ENCODE measurements at places on chromosomes 2 and 18.

DNA sequence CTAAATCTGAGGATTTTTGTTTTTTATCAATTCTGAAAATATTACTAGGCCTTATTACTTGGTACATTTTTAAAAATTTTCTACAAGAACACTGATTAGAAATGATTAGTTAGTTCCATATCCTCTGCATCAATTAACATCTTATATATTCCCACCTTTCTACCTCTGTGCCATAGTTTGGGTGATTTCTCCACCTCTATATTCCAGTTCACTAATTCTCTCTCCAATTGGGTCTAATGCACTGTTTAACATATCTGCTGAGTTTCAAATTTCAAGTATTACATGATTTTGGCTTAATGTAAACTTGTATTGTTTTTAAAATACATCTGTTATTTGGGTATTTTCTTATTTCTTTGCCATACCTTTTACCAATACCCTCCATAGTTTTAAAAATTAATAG is 705.7 kb upstream of the SALL3 start:
- no peak for DNase-seq

DNA sequence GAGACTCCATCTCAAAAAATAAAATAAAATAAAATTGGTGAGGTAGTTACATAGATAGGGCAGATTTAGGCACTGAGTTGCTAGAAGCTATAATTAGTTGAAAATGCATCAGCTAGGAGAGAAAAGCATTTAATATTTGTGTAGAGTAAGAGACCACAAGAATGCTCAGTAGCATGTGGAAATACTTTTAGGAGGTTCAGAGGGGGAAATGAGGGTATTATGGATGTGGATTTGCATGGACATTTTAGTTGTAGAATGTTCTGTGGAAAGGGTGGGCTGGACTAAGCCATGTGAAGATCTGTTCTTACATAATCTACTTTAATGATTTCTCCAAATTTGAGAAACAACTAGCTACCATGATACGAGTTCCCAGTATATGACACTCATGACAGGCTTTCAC is 95.5 kb downstream of the ATP9B start:
- no peak for DNase-seq

DNA sequence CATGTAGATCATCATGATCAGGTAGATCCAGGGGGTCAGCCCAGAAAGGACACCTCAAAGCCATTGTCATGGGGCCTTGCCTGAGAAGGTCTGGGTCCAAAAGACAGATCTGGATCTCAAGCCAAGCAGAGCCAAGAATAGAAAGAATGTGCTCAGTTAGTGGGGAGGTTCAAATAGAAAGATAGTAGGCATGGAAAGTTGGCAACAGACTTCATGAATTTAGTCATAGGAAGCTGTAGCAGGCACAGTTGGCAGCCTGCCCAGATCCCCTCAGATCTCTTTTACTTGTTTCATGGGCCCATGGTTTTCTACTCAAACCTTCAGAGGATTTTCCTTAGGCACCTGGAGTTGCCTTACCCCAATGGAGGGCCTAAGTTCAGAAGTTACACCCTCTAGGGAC is 767.0 kb downstream of the SLC4A3 start:
- no peak for DNase-seq

DNA sequence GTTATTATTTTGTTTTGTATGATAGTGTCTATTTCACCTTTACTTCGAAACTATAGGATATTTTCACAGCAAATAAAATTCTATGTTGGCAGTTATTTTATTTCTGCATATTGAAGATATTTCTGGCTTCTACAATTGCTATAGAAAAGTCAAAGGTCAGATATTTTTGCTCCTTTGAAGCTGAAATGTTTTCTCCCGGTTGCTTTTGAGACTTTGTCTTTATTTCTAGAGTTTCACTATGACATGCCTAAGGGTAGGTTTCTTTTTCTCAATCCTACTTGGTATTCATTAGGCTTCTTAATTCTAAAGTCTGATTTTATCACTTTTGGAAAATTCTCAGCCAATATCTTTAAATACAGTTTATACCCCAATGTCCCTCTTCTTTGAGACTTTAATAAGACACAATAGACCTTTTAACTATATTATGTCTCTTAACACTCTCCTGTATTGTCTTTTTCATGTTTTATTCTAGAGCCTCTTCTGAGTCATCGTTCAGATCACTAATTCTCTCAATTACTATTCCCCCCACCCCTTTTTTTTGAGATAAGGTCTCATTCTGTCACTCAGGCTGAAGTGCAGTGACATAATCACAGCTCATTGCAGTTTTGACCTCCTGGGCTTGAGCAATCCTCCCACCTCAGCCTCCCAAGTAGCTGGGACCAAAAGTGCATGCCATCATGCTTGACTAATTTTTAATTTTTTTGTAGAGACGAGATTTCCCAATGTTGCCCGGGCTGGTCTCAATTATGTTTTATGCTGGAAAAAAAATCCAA is 50.5 kb downstream of the USP37 start:
- DNase-seq = peak; percentile 54

- no peak for DNase-seq
These were observed 3.3 kb downstream of the RMDN2 start for GRCh38 chr2:37928377-37928776.

- DNase-seq = no peak
These were observed 243.0 kb downstream of the RPRM start for GRCh38 chr2:153235516-153235915.

GRCh38 chr2:25788457-25788856 is 89.8 kb downstream of the ASXL2 start:
- no peak for DNase-seq

GRCh38 chr2:208134928-208135586 is 5.4 kb upstream of the CRYGC start:
- DNase-seq = no peak

DNA sequence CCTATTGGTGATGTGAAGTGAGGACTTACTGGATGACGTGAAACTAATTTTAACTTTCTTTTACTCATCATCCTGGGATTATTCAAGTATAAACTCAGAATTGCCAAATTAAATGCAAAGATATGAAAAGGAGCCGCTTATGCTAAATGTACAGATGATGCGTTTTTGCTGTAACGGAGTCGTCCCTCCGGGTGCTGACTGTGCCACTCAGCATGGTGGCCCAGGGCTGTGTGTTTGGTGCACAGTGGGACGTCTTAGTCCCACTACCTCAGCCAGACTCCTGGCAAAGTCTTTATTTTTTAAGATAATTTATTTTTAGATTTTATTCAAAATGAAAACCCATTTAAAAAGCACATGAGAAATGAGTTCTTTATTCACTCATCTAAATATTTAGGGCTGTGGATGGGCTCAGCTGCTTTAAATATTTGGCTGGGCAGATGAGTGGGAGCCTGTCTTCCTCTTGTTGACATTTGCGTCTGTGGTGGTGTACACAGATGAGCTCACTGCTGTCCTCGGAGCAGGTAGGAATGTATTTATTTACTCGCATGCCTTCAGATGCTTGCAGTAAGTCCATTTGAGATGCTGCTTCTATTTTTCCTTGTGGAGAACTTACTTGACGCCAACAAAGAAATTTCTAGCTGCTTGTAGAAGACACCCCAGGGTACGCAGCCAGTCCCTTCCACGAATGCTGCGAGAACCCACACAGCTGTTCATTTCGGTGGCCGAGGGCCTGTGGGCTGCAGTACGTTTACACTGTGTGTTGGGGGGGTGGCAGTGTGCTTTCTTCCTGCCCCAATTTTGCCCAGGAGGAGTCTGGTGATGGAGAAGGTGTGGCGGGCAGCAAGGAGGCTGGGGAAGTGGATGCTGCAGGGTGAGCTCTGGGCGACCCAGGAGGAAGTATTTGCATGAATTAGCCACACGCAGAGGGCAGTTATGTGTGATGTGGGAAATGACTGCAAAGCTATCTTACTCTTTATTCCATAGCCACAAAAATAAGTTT is 105.0 kb downstream of the AGAP1 start:
- no peak for DNase-seq

DNA sequence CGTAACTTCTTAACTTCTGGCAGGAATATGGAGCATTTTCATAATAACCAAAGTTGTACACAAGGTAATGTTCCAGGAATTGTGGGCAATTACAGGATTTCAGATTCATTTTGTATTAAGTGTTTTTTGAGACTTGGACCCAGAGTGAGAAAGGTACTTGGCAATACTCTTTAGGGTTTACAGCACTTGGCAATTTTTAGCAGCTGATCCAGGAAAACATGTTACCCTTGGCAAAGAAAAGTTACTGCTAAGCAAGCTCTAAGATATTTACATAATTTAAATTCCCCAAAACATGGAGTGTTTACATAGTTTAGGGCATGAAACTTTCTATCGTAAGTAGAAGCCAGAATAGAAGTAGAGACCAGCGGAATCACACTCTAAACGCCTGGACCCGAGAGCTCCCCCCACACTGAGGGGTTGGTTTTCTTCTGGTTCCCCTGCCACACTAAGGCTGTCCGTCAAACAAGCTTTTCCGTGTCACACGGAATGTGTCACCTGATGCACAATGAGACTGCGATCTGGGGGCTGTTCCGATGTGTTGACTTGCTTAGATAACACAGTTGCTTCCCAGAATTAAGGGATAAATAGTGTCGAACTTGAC is 177.1 kb downstream of the PTGR3 start:
- no peak for DNase-seq

DNA sequence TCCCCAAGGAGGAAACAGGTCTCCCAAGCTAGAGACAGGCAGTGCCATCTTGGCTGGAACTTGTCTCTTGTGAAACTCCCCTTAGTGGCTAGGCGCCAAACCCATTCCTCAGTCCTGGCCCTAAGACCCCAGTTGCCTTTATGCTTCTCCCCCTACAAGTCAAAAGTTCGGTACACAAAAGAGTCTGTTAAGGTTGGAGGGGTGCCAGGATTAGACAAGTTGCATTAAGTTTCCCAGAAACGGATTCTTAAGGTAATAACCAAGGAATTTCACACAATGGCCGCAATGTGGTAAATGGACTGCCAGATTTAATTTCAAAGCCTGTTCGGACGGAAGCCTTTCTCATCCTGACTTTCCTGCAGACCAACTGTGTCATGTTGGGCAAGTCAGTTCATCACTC is 80.7 kb downstream of the CCBE1 start:
- no peak for DNase-seq

- DNase-seq = no peak
These were observed 154.5 kb downstream of the TPO start for GRCh38 chr2:1567556-1568344.

DNA sequence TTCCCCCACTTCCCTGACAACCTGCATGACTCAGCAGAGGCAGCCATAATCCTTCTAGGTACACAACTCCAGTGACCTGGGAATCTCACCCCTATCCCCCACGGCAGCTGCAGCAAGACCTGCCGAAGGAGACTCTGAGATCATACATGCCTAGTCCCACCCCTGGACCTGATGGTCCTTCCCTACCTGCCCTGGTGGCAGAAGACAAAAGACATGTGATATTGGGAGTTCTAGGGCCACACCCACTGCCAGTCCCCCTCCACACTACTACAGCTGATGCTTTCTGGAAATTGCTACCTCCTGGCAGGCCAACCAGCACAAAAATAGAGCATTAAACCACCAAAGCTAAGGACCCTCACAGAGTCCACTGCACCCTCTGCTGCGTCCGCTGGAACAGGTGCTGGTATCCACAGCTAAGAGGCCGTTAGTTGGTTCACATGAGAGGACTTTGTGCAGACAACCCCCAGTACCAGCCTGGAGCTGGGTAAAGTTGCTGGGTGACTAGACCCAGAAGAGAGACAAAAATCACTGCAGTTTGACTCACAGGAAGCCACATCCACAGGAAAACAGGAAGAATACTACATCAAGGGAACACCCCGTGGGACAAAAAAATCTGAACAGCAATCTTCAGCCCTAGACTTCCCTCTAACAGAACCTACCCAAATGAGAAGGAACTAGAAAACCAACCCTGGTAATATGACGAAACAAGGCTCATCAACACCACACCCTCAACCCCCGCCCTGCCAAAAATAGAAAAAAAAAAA is 12.5 kb downstream of the MARCO start:
- DNase-seq = no peak

GRCh38 chr2:230412846-230413245 is 3.2 kb upstream of the SP100 start:
- no peak for DNase-seq

- peak; percentile 45 for DNase-seq
These were observed 631.8 kb upstream of the RAB6C start for GRCh38 chr2:129347486-129348217.

DNA sequence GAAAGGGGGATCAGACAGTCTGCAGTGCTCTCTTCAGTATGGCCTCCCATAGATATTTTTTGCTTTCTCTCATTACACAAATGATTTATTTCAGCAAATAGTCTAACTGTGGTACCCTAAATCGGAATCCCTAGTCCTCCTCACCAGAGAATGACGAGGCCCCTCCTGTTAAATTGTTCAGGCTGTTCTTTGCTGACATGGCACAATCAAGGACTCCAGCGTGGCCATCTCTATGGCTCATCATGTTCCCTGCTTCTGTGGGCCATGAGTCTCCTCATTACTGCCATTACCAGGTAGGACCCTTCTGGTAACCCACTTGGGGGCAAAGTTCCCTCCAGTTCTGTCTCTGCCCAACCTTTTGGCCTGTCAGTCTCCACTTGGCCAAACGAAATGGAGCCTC is 62.2 kb downstream of the NAB1 start:
- no peak for DNase-seq

DNA sequence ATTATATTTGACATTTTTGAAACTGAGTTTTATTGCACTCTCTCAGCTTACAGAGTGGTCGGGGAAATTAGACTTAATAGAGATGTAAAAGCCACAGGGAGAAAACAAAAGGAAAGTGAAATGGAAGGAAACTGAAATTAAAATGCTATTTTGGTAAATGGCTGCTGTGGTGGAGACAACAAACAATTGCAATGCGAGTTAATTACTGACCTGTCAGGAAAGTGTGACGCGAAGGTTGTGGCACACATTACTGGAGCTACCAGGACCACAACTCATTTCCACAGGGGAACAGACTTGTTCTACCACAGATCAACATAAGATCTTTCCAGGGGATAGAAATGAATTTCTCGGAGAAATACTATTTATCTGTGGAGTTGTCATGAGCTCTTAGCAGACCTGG is 19.5 kb downstream of the ARHGAP15 start:
- no peak for DNase-seq

GRCh38 chr2:24734741-24735140 is 58.5 kb downstream of the PTRHD1 start:
- no peak for DNase-seq

- no peak for DNase-seq
These were observed 32.2 kb upstream of the TRIB2 start for GRCh38 chr2:12684471-12684936.

All from GM13977 (cell line).